ENCODE measurements at places on chromosomes 7 and 10. TPM values are rescaled to one million over a fixed set of nuclear protein-coding genes. Genes with fewer than 3 reads are reported as not detected.

Gene UTF1
- total RNA-seq, result not detected

GRCh38 chr10:122302315-122302714 is 31.2 kb downstream of the BTBD16 start:
- H3K36me3 ChIP-seq, result no peaks in the 10 kb centered on the region
- H3K4me3 ChIP-seq, result no peak overlapping the region
- H3K27me3 ChIP-seq, result no peaks in the 10 kb centered on the region

- H3K27ac ChIP-seq, result no peak overlapping the region
- no peaks in the 10 kb centered on the region for H3K36me3 ChIP-seq
- no peak for DNase-seq
- no peaks in the 10 kb centered on the region for H3K4me1 ChIP-seq
- no peaks in the 10 kb centered on the region for H3K27me3 ChIP-seq
These were observed 114.5 kb downstream of the MARCHF5 start for GRCh38 chr10:92405419-92405924.

Gene CREB3L2
- 45.8 TPM for total RNA-seq

Gene SH2B2
- 3.1 TPM for total RNA-seq

Gene WEE2
- not detected for total RNA-seq

DNA sequence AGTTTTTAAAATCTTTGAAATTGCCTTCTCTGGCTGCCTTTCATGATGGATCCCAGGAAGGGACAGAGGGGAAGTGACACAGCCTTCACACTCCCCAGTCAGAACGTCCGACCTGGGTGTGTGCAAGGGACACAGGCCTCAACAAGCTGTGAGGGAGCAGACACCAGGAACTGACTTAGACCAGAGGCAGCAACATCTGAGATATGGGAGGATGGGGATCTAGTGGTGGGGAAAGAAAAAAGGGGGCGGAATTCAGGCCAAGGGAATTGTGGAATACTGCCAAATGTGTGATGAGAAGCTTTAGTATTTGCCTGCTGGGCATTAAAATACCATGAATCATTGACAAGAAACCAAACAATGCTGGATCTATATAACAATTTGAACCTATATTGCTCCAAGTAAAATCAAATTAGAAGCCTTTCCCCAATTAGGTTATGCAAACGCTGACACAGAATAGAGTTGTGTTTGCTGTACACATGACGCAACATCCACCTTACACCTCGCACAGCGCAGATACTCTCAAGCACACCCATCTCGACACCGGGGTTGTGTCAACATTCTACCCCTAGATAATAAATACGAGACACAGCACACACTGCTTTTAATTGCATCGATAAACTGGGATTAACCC is 17.2 kb upstream of the MNX1 start:
- H3K4me3 ChIP-seq, result no peak overlapping the region
- no peak for DNase-seq
- no peak overlapping the region for H3K27ac ChIP-seq
